Astrocyte of the spinal cord (primary cell): ENCODE measurements at places on chromosomes 1 and 21.
A peak's percentile ranks its signal among the peaks of the same experiment; 100 is the strongest.

- DNase-seq, result no peak
Measured at GRCh38 chr1:41583658-41584547, 99.4 kb upstream of the EDN2 start.

GRCh38 chr1:201515895-201516294 lies 9.0 kb upstream of the CSRP1 start:
- DNase-seq, result no peak

GRCh38 chr1:228348708-228349467 lies 57.7 kb downstream of the TRIM11 start:
- no peak for DNase-seq

DNA sequence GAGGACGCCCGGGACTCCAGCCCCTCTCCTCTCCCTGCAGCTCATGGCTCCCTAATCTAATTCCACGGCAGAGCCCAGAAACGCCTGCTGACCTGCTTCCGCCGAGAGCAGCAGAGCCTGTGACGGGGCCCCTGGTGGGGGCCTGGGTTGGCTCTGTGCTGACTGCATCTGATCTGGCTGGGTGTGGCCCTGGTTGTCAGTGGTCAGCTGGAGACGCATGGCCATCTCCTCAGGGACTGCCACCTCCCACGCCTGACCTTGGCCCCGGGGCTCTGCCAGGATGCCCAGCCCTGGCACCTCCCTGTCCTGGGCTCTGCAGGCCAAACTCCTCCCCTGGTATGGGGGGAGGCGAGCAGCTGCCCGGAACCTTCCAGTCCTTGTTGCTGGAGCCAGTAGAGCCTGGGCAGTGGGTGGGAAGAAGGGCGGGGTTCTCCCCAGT lies 1.1 kb upstream of the PLCH2 start:
- DNase-seq, result no peak

DNA sequence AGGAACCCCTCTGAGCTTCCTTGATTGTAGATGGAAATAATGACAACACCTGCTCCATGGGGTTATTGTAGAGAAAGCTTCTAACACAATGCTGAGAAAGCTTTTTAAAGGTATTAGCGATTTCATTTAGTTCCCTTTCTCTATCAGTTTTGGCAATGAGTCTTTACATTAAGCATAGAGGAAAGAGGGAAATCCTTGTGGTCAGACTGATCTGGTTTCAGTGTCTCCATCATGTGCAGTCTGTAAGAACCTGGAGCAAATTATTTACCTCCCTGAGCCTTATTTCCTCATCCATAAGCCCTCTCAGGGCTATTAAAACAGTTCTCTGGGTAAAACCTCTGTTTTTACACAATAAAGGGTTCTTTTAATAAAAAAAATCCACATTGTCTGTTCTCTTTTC lies 87.5 kb downstream of the FGGY start:
- no peak for DNase-seq

GRCh38 chr1:39213511-39214002 lies 9.1 kb downstream of the MACF1 start:
- peak; percentile 53 for DNase-seq

- no peak for DNase-seq
Measured at GRCh38 chr1:50742523-50742922, 217.5 kb downstream of the FAF1 start.

DNA sequence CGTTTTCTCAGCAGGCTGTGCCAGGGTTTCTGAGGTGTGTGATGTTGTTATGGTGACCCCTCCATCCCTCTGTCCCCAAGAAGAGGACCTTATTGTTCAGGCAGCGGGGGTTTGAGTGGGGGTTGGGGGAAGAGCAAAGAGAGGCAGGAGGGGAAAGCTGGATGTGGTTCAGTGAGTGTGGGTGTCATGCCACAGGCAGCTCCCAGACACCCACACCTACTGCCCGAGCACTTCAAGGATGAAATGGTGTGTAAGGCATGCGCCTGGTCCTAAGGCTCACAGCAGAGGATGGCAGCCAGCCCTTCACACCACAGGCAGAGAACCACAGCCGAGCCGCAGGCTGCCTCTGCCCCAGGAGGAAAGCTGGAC lies 49.9 kb upstream of the STUM start:
- no peak for DNase-seq

- no peak for DNase-seq
Measured at GRCh38 chr1:34753163-34753562, 1.7 kb upstream of the GJB5 start.

- peak; percentile 36 for DNase-seq
Measured at GRCh38 chr1:186983327-186983726, 154.6 kb downstream of the PLA2G4A start.

DNA sequence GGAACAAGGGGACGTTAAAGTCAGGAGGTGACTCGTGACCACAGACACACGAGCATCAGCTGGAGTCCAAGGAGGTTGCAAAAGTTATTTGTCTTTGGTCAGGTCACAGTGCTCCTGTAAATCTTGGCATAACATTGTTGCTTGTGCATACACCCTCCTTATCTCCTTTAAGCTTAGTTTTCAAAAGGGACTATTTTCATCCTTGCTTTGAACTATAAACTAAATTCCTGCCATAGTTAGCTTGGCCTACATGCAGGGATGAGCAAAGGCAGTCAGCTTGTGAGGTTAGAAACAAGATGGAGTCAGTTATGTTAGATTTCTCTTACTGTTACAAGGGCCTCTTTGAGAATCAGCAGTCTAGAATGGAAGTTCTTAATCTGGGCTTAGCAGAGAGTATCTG lies 28.0 kb upstream of the FASLG start:
- no peak for DNase-seq

DNA sequence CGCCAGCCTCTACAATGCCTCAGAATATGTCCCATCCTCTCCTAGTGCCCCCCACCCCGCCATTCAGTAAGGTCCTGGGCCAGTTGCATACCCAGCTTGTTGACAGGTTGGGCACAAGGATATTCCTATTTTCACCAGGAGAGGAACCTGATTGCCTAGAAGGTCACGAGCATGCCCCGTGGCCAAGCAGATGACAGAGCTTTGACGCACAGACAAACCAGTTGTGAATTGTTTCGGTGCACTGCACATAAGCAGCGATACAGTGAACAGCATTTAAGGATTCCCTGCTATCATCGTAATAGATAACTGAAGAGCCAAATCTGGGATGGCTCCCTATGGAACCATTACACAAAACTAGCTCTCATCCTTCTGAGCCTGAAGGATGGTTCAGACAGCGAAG lies 3.4 kb downstream of the LELP1 start:
- DNase-seq, result no peak

DNA sequence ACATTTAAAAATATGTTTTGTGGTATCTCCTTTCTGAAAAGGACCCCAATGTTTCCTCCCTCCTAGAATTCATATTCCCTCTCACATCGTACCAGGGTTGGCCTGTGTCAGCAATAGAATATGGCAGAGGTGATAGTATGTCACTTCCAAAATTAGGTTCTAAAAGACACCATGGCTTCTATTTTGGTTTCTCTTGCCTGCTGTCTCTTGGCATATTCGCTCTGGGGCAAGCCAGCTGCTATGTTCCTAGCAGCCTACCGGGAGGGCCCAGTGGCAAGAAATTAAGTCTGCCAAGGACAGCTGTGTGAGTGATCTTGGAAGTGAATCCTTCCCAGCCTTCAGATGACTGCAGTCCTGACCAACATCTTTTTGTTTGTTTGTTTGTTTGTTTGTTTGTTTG lies 92.9 kb upstream of the PPM1J start:
- DNase-seq, result no peak

GRCh38 chr1:52592637-52593323 lies 9.4 kb upstream of the GPX7 start:
- no peak for DNase-seq

- no peak for DNase-seq
Measured at GRCh38 chr1:193525917-193526710, 339.7 kb upstream of the B3GALT2 start.

- no peak for DNase-seq
Measured at GRCh38 chr1:234771642-234772344, 161.8 kb upstream of the IRF2BP2 start.

- no peak for DNase-seq
Measured at GRCh38 chr1:27306892-27307761, 14.8 kb upstream of the TMEM222 start.

GRCh38 chr1:4973341-4973740 lies 318.9 kb downstream of the AJAP1 start:
- DNase-seq, result no peak

DNA sequence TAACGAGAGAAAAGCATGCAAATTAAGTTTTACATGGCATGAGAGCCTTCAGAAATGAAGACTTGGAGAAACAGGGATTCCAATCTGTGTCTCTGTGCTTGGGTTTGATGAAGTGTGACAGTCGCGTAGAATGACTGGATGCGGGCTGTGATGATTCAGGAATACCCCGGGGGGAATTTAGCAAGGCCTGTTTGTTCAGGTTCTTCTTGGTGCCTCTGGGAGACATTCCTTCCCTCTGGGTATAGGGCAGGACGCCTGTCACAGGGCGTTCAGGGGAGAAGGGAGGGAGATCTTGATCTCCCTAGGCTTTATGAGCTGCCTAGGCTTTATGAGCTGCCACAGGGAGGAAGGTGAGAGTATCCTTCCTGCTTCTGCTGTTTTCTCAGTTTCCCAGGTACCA lies 36.6 kb downstream of the DOP1B start:
- DNase-seq, result no peak

DNA sequence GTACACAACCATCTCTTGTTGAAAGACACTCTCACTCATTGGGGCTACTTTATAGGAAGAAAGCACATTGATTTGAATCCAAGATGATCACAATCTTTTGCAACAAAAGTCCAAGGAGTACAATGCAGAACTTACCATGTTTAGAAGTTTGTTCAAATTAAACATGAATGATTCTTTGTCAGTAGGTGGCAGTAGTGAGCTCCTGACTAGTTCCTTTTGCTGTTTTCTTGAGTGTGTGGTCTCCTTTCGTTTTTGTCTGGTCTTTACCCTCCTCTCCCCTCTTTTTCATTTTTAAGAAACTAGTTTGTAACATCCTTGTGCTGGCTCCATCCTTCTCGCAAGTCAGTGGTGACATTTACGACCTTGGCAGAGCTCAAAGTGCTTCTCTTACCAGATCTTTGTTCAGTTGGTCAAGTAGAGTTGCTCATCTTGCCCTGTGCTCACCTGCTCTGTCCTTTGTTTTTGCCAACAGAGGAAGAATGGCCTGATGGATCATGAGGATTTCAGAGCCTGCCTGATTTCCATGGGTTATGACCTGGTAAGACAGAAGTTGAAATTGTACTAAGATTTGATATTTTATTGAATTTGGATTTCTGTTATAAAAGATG lies 35.7 kb upstream of the MTR start:
- DNase-seq, result peak; percentile 55

GRCh38 chr1:56394298-56394697 lies 185.1 kb downstream of the PLPP3 start:
- DNase-seq, result no peak

DNA sequence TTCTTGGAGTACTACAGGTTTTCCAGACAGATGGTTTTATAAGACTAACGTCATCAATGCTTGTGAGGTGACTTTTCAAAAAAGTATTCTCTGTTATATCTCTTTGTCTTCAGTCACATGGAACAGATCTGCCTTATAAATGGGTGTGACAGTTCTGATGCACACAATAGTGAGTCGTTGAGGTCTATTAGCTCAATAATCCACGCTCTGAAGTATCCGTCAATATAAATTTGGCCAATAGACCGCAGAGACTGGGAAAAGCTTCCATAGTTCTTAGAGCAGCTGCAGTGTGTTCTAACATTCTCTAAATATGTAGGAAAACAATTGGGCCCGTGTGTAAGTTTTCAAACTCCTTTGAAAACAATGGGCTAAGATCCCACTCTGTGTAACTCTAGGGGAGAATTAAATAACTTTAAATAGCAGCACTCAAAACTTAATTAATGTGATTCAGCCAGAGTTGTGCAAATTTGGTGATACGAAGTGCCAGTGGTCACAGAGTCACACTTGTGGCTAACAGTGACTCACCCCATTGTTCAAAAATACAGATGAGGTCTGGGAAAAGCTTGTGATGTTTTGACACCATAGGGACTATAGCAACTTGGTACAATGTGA lies 316.0 kb downstream of the LMO4 start:
- peak; percentile 62 for DNase-seq

- DNase-seq, result no peak
Measured at GRCh38 chr1:44723496-44724295, 7.3 kb downstream of the RNU5D-1 start.

DNA sequence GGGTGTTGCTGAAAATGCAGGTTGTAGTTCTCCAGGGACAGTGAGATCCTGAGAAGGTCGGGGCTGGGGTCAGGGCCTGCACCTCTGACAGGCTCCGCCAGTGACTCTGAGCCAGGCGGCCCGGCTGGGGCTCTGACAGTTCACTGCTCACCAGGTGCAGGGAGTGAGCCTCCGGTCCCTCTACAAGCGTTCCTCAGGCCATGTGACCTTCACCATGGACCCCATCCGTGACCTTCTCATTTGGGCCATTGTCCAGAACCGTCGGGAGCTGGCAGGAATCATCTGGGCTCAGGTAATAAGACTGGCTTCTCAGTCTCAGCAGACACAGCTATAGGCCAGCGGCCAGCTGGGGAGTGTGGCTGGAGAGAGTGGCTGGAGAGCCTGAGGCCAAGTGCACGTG lies 41.8 kb downstream of the TRPM2 start:
- no peak for DNase-seq

DNA sequence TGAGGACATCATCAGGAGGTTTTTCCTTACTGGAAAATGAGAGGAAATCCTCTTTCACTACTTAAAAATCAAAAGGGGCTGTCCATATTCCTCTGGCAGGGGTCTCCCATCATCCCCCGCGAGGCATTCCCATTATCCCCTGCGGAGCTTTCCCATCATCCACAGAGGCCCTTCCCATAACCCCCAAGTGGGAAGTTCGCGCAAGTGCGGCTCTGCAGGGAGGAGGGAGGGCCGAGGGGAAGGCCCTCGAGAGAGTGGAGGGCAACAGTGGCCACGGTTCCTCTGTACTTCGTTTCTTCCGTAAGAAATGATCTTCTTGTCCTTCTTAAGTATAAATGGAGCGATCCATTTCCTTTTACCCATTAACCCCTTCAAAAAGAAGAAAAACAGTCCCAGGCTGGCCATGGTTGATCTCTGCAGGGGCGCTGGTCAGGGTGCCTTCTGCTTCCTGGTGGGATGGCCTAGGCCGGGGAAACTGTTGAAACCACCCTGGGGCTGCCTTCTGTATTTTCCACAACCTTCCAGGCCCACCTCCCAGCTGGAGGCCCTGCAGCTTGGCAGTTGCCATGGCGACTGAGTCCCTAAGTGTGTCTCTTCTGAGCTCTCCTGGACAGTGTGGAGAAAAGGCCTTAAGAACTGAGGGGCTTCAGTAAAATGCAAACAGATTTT lies 3.6 kb upstream of the RSPH1 start:
- no peak for DNase-seq

DNA sequence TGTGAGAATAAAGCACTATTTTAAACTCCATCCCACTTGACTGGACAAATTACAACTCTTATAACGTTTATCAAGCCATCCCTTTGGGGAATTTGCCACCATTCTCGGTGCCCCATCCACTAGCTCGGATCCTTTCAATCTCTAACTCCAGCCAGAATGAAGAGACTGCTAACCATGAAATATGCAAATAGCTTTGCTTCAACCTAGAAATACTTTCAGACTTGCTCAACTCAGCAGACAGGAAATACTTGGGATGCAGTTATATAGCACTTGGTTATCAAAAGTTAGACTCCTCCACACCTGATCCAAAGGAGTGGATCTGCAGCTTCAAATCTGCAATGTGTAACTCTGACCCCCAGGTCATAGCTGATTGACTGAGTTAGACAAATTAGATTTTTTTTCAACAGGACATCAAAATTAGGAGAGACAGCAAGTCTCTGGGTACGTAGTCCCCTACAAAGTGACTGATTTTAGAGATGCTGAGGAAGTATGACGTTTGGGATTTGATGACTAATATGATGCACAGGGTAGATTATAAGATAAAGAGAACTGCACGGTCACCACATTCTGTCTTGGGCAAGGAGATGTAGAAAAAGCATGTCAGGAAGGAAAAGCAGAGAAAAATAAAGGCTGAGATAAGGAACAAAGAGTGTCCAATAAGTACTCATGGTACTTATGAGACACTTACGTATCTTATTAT lies 496.0 kb downstream of the AGBL4 start:
- DNase-seq, result no peak
